Stimulated activated CD4-positive, alpha-beta T cell treated with anti-CD3 and anti-CD28 coated beads, Interleukin-1b, Interleukin-23, amount 100 ng/mL, for 1 hour (primary cell): ENCODE measurements at places on chromosomes 2 and 18.

- DNase-seq = no peak
Measured at GRCh38 chr2:9650119-9650821, 19.5 kb upstream of the YWHAQ start.

- DNase-seq = no peak
Measured at GRCh38 chr2:170362313-170362870, 184.4 kb downstream of the MYO3B start.

DNA sequence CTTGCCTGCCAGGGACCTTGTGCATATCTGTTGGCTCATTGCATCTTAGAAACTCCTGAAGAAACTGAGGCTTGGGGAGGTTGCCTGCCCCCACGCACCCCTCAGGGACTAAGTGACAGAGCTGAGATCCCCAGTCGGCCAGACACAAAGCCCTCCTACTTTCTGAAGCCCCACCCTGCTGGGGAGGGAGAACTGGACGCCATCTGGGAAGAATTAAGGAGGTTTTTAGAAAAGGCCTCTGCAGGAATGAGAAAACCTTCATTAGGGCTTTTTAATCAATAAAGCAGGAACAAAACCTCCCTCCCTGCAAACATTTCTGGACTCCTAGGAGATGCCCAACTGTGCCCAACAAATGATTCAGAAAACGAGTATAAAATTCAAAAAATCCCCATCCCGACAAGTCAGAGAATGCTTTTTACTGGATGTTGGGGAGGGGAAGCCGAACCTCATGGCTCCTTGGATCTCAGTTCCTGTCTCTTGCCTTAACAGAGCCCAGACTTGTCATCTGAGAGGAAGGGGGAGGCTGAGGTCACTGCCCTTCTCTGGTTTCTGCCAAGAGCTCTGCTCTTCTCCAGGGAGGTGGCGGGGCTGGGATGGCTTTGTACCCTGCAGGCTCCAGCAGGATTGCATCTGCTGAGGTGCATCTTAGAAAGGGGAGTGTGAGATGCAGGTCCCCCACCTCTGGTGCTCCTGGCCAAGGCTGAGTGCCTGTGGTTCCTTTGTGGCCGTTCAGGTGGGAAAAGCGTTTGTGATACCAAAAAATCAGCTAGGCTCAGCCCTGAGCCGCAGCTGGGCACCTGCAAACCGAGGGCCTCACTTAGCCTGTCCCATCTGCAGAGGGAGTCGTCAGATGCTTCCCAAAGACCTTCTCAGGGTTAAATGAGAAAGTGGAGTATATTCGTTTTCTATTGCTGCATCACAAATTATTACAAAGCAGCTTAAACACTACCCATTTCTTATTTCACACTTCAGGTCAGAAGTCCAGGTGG, 142.4 kb downstream of the ZFP36L2 start:
- DNase-seq = no peak

- no peak for DNase-seq
Measured at GRCh38 chr2:229141424-229142025, 129.6 kb downstream of the PID1 start.

- no peak for DNase-seq
Measured at GRCh38 chr2:237198164-237198855, 112.6 kb downstream of the COPS8 start.

DNA sequence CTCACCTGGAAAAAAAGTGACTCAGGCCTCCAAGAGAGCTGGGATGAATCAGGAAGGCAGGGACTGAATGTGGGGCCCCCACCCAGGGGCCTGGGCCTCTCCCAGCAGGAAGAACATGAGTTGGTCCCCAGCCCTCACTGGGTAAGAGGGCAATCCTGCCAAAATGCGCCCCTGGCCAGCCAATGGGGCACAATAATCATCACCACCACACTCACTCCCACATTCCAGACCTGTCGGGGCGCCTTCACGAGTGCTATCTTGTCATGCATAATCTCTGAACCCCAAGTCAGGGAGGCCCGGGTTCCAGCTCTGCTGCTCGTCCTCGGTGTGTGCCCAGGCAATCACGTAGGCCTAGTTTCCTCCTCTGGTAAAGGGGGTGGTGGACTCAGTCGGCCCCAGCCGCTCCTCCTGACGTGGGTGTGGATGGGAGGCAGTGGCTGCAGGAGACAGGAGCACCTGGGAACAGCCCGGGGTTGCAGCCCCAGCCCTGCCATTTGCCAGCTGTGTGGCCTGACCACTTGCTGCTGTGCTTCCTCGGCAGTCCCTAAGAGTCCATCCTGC, 115.1 kb downstream of the CYP26B1 start:
- no peak for DNase-seq
